ENCODE measurements at places on chromosomes 11 and 22.

- DNase-seq: no peak
Measured at GRCh38 chr11:359181-359714, 10.1 kb upstream of the B4GALNT4 start.

DNA sequence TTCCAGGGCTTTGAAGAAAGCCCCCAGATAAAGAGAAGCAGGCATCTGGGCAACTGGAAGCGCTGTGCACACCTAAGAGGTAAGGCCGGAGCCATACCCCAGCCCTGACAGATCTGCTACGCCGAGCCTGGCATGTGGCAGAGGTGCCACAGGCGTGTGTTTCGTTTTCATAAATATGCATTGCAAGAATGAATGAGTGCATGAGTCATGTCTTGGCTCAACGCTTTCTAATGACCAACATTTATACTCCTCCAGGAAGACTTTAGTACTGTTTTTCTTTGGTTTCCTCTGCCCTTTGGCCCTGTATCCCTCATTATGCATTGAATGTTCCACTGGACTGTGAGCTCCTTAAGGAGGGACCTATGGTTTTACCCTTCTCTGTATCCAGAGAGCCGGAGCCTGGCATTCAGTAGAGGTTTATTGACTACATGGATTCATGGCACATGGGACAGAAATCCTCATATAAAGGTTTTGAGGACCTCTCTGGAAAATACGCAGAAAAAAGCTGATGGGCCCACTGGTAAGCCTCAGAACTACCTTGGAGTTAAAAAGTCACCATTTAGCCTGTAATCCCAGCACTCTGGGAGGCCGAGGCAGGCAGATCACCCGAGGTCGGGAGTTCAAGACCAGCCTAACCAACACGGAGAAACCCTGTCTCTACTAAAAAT, 38.9 kb upstream of the CSNK2A3 start:
- DNase-seq: no peak

GRCh38 chr11:119100246-119100970, 1.2 kb downstream of the DPAGT1 start:
- peak; percentile 29 for DNase-seq

DNA sequence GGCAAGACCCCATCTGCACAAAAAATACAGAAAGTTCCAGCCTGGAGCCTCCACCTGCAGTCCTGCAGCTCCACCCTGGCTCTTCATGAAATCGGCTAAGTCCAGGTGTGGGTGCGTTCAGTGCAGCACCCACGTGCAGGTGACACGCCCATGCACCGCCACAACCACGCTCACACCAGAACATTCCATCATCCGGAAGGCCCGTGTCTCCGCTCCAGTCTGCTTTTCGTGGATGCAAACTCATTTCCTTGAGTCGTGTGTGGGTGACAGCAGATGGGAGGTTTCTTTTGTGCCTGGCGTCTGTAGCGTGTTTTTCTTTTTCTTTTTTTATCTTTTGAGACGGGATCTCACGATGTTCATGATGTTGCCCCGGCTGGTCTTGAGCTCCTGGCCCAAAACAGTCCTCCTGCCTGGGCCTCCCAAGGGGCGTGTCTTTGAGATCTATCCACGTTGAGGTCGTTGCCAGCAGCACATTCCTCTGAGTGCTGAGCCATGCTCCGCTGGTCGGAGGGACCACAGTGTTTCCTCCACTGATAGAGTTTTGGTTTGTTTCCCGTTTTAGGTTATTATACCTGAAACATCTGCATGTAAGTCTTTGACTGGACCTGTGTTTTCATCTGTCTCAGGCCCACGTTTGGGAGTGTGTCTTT, 7.2 kb downstream of the PTDSS2 start:
- DNase-seq: no peak

DNA sequence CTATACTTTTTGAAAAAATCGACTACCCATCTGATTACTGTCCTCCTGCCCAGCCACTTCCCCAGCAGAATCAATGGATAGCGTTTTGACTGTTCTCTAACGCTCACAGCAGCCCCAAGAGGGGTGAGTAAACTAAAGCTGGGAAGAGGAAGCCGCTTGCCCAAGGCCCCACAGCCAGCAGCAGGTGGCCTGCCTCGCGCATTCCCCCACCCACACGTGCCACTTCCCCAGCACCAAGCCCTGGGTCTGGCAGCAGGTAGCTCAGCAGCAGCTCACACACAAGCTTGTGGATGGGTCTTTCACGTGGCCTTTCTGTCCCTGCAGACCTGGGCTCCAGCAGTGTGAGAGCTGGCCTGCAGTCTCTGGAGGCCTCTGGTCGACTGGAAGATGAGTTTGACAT, 34.3 kb downstream of the TOM1 start:
- no peak for DNase-seq

GRCh38 chr22:27999876-28000275, 80.8 kb upstream of the PITPNB start:
- DNase-seq: no peak

- DNase-seq: no peak
Measured at GRCh38 chr22:40108396-40108795, 69.3 kb upstream of the TNRC6B start.

DNA sequence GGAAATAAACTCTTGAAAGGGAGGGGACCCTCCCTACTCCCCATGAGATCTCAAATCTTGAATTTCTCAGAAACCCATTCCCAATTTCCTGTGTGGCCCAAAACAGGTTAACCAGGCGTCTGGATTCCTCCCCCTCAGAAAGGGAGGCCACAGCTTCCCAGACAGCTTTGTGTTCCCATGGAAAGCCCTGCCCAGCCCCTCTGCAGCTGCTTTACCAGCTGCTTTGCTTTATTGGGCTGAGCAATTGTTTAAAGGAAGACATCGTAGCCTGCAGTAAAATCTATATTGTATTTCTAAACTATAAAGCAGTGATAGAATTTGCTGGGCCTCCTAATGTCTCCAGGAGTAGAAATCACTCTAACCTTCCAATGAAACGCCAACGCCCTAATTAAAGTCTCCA, 97.4 kb downstream of the CHST1 start:
- DNase-seq: no peak

DNA sequence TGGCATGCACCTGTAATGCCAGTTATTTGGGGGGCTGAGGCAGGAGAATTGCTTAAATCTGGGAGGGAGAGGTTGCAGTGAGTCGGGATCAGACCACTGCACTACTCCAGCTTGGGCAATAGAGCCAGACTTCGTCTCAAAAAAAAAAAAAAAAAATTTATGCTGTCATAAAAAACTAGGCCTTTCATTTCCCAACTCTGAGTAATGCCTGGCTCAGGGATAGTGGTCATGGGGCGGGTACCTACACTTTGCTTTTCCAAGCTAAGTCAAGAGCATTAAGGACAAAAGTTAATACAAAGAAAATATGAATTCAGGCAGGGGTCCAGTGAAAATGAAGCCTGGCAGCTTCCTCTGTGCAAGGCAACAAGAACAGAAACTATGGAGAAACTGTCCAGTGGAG, 16.3 kb downstream of the CPSF7 start:
- no peak for DNase-seq

DNA sequence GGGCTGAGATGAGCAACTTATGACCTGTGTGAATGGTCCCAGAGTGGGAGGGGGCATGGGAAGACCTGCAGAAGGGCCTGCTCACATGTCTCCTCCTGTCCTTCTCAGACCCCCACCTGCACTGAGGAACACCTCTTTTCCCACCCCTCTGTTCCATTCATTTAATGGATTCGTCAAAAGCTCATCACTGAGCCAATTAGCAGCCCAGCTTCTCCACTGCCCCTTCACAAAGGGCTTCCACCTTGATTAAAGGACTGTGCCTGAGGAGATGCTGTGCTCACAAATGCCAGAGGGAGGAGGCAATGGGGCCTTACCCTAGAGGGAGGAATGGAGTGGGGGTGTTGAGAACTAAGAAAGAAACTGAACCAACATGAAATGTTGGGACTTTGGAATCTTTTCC, 14.0 kb upstream of the CDON start:
- no peak for DNase-seq

- DNase-seq: no peak
Measured at GRCh38 chr11:72970557-72971118, 156.4 kb downstream of the ATG16L2 start.

DNA sequence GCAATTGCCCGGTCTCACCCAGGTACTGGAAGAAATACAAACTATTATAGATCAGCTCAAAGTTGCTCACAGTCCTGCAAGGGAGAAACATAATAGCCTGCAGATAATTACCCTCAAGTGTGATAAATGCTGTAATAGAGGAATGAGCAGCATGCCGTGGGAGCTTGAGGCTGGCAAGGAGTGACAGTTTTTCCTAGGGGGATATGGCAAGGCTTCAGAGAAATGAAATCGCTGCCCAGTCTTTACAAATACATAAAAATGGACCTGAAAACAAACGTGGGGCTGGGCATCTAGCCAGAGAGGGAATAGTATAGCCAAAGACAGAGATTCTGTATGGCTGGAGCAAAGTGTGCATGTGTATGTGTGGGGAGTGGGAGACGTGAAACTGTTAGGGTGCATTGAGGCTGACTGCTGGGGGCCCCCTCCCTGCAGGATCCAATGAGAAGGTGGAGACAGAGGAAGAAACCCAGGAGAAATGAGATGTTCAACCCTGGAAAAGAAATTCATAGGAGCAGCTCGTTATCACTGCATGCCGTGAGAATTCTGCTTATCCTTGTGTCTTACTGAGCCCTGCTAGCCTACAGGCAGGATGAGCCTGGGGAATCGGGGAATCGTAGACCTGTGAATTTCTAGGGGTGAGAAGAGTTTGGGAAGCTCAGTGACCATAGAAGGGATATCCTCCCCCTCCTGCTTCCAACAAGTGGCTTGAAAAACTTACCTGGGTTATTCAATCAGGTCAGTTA, 167.0 kb downstream of the LDLRAD3 start:
- no peak for DNase-seq

GRCh38 chr11:42465623-42466022, 846.2 kb upstream of the API5 start:
- no peak for DNase-seq

- DNase-seq: no peak
Measured at GRCh38 chr22:28833276-28833923, 33.0 kb upstream of the XBP1 start.

DNA sequence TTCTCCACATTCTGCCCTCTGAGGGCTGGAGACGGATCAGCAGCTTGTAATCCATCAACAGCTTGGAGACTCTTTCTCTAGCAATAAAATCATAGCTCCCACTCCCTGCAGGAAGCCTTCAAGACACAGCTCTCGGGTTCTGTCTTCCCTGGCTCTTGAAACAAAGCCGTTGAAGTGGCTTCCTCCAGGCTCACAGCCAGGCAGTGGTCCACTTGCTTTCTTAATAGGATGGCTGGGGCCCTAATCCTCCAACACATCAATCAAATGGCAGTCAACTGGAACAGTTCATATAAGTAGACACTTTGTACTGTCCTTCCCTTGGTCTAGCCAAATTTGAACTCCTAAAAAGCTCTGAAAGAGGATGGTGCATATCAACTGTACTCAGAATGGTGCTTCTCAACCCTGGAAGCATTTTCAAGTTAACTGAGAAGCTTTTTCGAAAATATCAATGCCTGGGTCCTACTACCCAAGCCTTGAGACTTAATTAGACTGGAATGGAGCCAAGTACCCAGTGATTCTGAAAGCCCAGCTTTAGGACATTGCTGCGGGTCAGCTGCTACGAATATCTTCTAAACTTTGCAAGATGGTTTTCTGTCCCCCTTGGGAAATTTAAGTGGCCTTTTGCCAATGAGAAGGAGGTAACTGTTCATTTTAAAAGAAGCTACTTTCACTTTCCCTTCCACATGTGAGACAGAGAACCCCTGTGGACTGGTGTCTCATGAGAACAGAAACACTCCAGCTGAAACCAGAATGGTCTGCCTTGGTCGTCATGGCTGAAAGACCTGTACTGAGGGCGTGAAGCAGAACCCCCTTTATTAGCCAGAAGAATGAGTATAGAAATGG, 74.7 kb downstream of the SC5D start:
- DNase-seq: peak; percentile 14

- DNase-seq: no peak
Measured at GRCh38 chr11:79481795-79482194, 41.0 kb upstream of the TENM4 start.

DNA sequence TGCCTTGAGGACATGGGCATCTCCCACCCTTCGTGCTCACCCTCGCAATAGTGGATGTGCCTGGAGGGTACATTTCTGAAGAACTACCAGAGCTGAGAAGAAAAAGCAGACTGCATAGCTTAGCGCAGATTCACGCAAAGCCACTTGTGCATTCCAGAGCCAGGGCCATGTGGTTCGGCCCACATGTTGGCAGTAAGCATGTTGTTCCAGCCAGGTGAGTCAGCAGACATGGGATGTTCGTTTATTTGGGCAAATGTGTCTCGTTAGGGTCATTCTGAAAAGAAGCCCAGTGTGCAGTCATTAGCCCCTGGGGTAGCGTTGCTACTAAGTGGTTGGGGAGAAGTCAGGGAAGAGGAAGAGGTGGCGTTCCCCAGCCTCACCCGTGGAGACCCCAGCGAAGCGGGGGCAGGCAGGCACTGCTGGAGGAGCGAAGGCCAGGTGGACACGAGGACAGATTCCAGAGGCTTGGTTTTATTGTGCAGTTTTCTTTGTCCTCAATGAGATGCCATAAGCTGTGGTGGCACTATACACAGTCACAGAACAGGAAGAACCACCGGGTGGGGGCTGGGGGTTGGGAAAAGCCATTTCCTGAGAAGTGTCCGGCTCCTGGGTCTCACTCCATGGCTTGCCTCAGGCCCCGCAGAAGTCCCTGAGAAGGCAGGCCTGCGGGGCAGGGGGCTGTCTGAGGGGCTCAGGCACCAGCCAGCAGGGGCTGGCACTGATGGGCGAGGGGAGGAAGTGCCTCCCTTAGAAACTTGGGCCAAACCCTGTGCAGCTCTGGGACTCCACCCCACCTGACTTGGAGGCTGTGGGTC, 5.0 kb downstream of the THY1 start:
- DNase-seq: no peak

- DNase-seq: no peak
Measured at GRCh38 chr11:118740892-118741291, 50.1 kb downstream of the DDX6 start.

- peak; percentile 90 for DNase-seq
Measured at GRCh38 chr22:44336962-44337677, 24.4 kb upstream of the SHISAL1 start.

- DNase-seq: peak; percentile 89
Measured at GRCh38 chr11:61509043-61510029, 787 bp downstream of the LRRC10B start.

- no peak for DNase-seq
Measured at GRCh38 chr22:29833392-29833965, 4.6 kb downstream of the ASCC2 start.

DNA sequence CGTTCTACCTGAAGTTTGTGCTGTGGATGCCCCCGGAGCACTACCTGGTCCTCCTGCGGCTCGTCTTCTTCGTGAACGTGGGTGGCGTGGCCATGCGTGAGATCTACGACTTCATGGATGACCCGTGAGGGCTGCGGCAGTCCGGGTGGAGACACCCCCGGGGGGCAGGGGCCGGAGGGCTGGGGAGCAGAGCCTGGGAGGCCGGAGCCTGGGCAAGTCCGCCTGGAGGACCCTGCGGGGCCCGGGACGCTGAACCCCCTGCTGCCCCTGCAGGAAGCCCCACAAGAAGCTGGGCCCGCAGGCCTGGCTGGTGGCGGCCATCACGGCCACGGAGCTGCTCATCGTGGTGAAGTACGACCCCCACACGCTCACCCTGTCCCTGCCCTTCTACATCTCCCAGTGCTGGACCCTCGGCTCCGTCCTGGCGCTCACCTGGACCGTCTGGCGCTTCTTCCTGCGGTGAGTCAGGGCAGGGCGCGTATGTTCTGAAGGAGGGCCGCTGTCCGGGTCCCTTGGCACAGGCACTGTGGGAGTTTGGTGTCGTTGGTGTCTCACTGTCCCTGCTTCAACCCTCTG, 17.3 kb downstream of the RNH1 start:
- no peak for DNase-seq
